HT1080 (cell line): ENCODE measurements at places on chromosomes 3 and 15. TPM values are rescaled to one million over a fixed set of nuclear protein-coding genes. Genes with fewer than 3 reads are reported as not detected.

- DNase-seq: no peak
These were observed 22.5 kb downstream of the TRIM71 start for GRCh38 chr3:32840086-32840841.

SPINK8 gene
- total RNA-seq: not detected in 2 replicates

SAMMSON gene
- total RNA-seq: 0.43 and 0.93 TPM in 2 replicates

GRCh38 chr15:29003191-29003839 is 117.5 kb downstream of the APBA2 start:
- peak; percentile 42 for DNase-seq

GRCh38 chr3:122931636-122932035 is 95.9 kb downstream of the SEMA5B start:
- no peak for DNase-seq

DNA sequence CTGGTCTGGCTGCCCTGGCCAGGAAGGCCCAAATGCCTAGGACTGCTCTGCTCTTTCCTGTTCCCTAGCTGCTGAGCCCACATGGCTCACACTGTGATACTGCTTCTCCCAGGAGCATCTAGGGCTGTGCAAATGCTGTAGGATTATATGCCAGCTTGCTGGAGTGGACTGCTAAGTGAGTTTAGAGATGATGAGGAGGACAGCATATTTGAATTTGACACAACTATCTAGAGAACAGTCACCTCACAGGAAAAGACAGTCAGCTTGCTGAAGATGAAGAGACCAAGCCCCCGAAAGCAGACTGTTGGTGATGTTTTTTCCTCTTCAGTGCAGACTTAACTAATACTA is 39.2 kb downstream of the CLEC3B start:
- DNase-seq: no peak
